Frontal cortex (tissue), 4 donors: ENCODE measurements at places on chromosomes 1 and 21. TPM values are rescaled to one million over a fixed set of nuclear protein-coding genes. Genes with fewer than 3 reads are reported as not detected.
A peak's percentile ranks its signal among the peaks of the same experiment; 100 is the strongest.

DNA sequence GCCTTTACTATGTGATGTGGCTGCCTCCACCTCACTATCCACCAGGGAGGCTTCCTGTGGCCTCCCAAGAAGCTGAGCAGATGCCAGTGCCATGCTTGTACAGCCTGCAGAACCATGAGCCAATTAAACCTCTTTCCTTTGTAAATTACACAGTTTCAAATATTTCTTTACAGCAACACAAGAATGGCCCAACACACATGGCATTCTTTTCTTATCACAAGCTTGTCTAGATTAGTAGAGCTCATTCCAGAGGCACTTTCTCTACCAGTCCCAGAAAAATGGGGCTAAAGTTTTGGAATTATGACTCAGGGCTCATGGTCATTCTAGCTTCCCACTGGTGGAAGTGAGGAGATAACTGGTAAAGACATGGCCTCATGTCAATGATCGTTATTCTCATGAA is 655.2 kb downstream of the LMO4 start:
- DNase-seq: no peak

DNA sequence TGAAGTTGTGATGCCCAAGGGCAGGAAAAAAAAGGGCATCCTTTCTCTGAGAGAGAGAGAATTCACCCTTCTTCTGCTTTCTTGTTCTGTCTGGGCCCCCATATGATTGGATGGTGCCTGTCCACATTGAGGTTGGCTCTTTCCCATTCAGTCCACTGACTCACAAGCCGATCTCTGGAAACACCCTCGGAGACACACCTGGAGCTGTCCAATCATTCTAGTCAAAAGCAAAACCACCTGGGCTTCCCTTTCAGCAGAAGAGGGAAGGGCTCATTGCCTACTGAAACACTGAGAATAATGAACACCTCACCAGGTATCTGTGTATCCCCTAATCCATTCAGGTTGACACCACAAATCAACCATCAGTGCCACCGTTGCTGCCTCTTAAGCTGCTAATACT is 103.7 kb upstream of the GNG12 start:
- DNase-seq: no peak

DNA sequence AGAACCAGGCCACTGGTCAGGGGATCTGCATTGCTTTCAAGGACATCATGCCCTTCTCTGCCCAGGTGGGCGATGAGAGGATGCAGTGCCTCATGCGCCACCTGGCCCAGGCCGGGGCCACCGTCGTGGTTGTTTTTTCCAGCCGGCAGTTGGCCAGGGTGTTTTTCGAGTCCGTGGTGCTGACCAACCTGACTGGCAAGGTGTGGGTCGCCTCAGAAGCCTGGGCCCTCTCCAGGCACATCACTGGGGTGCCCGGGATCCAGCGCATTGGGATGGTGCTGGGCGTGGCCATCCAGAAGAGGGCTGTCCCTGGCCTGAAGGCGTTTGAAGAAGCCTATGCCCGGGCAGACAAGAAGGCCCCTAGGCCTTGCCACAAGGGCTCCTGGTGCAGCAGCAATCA is 5.0 kb upstream of the ZBTB48 start:
- DNase-seq: no peak

DNA sequence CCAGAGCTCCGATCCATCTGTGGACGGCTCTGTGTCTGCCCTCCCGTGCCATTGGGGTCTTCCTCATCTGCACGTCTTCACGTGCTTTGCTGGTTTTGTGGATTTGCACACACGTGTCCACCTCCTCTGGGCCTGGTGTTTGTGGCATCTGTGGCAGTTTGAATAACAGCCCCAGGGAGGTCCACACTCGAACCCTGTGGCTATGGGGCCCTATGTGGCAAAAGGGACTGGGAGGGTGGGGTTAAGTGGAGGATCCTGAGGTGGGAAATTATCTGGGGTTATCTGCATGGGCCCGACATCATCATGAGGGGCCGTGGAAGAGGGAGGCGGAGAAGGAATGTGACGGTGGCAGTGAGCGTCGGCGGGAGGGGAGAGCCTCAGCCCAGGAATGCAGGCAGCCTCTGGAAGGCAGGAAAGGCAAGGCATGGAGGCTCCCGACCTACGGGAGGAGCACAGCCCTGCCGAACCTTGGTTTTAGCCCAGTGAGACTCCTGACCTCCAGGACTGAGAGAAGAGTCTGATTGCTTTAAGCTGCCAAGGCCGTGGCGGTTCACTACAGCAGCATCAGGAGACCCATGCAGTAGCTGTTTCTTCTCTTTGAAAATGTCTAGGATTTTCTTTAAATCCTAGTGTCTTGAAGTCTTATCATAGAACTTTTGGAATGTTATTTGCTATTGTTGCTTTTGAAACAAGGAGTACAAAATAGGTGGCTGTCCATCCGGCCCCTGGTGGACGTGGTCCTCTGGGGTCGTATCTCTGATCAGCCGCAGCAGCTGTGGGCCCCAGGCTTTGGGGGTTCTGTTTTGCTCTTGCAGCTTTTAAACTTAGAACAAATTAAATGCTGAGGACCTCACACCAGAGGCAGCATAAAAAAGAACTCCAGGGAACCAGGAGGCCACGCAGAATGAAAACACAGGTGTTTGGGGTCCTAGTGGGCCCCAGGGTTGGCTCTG is 40.0 kb upstream of the LRRC3 start:
- DNase-seq: no peak

GRCh38 chr1:55071477-55071876 is 32.1 kb downstream of the PCSK9 start:
- DNase-seq: no peak

DNA sequence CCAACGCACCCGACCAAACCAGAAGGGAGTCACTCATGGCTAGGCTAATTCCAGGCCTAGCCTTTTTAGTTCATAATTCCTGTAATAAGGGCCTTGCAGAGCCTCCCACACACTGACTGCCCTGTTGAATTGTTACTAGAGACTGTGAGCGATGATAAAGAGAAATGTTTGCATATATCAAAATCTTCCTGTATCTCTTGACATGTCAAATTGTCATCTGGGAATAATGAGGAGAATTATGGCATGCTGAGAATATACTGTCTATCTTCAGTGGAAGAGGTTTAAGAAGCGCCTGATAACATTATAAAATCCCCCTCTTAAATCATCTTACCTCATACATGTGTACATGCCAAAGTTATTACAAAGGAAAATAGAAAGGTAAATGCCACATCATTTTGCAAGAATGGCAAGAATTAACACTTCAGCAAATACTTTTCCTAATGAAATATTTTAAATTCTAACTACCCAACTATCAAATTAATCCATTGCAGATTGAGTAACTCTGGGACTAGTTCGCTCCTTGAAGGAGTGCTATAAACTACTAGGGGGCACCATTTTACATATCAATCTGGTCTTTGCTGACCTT is 144.1 kb downstream of the CENPF start:
- DNase-seq: no peak

DNA sequence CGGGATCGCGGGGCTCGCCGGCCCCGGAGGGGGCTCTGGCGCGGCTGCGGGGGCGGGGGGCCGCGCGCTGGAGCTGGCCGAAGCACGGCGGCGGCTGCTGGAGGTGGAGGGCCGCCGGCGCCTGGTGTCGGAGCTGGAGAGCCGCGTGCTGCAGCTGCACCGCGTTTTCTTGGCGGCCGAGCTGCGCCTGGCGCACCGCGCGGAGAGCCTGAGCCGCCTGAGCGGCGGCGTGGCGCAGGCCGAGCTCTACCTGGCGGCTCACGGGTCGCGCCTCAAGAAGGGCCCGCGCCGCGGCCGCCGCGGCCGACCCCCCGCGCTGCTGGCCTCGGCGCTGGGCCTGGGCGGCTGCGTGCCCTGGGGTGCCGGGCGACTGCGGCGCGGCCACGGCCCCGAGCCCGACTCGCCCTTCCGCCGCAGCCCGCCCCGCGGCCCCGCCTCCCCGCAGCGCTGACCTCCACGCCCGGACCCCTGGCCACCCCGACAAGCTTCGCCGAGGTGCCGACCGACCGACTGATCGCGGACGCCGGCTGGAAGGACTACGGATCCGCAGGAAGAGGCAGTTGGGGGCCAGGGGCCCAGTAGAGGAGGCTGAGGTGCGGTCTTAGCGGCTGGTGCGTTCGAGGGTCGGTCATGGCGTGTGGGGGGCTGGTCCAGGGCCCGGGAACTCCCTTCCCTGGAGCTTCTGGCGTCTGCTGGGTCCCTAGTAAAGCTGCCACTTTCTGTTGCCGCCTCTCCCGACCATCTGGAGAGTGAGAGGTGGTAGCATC is 711 bp downstream of the TRNP1 start:
- peak; percentile 56 for DNase-seq

DNA sequence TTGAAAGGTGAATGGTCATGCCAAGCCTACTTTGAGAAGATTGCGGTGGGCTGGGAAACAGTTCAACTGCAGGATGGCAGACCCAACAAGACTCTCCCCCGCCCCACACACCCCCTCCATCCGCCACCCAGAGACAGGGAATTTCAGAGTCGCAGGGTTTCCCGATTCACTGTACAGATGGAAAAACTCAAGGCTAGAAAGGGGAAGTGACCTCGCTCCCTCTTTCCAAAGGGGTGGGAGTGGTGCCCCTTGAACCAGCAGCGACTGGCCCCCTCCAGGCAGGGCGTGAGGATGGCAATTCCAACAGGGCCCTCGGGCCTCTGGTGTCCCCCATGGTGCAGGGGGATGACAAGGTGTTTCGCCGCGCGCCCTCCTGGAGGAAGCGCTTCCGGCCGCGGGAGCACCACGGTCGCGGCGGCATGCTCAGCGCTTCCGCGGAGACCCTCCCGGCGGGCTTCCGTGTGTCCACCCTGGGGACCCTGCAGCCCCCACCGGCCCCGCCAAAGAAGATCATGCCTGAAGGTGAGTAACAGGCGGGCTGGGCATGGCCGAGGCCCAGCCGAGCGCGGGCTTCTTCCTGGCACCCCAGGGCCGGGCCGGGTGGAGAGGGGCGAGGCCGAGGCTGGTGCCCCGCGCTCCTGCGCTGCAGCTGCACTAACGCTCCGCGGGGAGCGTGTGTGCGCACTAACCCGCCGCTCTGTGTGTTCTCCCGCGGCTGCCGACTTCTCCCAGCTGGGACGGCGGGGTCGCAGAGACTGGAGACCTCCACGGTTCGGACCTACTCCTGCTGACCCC is 10.4 kb downstream of the MYOG start:
- DNase-seq: no peak

DNA sequence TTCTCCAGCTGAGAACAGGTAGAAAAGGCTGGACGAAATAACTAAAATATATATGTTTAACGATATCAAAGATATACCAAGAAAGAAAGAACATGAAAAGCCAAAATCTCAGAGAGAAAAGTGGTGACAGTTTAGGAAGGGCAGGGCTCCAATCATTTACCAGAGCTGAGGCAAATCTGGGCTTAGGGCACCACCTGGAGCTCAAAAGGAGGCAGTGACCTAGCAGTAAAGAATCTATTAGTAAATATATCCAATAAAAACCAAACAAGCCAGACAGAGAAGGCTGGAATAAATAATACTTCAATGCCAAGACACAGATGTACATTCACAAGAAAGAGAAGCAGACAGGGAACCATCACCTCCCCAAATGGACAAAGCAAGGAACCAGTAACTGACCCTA is 43.5 kb downstream of the CHIA start:
- no peak for DNase-seq

DNA sequence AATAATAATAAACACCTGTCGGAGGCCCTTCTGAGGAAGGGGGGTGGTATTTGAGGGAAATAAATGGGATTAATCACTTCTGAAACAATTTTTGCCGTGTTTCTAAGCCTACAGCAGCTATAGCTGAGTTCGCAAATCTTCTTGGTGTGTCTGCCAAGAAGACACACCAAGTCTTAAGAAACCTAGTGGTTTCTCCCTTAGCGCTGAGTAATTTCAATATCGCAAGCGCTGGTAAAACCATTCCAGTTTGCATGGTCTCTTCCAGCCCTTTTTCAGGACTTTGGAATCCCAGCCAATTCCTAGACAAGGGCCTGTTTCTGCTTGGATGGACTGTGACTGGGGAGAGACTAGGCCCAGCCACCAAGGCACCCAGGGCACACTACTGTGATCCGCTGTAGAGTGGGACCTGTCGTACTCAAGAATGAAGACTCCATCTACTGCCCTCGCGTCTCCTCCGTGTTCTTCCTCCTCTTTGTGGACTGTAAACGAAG is 7.5 kb upstream of the LHX8 start:
- no peak for DNase-seq

GRCh38 chr21:43644609-43645008 is 14.7 kb downstream of the HSF2BP start:
- no peak for DNase-seq

GRCh38 chr1:76425201-76426145 is 350.9 kb downstream of the ST6GALNAC3 start:
- DNase-seq: no peak

The CAMK1G gene
- total RNA-seq: 2.4 TPM

The LCE2B gene
- total RNA-seq: not detected
